CD4-positive, CD25-positive, alpha-beta regulatory T cell (primary cell): ENCODE measurements at places on chromosomes 5 and 9.

DNA sequence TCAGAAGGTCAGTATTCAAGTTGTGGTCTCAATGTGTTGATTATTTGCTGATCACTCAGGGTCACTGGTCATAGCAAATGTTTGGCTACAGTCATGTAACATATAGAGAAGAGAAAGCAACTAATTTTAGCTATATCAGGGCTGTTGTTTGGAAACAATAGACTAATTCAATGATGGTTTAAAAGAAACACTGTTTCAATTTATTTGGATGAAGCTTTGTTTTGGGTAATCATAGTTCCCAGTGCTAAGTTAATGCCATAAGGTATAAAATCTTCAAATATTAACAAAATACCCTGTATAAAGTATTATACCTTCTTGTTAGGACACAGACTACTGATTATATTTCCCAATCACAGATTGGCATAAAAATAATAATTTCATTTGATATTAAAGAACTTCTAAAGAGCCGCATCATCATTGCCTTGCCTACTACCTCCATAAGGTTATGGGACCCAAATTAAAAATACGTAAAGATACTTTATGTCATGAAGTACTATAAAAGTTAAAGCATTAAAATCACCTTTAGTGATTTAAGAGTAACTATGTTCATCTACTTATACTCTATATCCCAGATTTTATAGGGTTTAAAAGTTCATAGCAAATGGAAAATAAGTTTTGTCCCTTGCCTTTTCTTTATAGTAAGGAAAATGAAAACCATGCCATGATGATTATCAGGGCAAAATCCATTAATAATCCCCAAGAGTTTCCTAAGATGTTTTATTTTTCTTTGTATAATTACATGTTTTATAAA is 6.0 kb downstream of the NR3C1 start:
- no peak for DNase-seq

DNA sequence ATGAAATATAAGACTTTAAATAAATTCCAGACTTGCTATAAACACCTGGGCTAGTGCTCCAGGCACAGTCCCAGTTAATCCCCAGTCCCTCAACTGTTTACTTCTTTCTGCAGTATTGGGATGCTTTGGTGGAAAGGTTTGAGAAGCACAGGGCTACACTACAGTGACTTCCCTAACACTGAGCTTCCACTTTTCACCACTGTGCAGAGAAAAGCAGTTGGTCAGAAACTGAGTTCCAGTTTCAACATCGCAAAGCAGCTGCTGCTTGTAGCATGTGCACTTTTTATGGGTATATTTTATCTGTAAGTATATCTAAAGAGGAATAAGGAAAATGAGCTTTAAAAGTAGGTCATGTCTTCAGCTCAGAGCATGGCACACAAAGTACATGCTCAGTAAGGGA is 339.7 kb downstream of the NTRK2 start:
- no peak for DNase-seq

GRCh38 chr9:9754186-9754585 is 858.6 kb downstream of the PTPRD start:
- no peak for DNase-seq

DNA sequence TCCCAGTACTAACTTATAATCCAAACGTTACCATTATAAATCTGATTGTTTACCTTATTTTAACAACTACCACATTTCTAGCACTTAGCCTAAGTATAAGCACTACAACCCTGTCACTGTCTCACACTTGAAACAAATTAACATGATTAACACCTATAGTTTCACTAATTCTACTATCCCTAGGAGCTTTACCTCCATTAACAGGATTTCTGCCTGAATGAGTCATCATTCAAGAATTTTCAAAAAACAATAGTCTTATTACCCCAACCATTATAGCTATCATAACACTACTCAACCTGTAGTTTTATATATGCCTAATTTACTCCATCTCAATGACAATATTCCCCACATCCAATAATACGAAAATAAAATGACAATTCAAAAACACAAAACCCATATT is 89.6 kb downstream of the INSL6 start:
- DNase-seq: no peak

- DNase-seq: peak; percentile 21
These were observed 54.4 kb downstream of the GNAQ start for GRCh38 chr9:77977210-77977611.

DNA sequence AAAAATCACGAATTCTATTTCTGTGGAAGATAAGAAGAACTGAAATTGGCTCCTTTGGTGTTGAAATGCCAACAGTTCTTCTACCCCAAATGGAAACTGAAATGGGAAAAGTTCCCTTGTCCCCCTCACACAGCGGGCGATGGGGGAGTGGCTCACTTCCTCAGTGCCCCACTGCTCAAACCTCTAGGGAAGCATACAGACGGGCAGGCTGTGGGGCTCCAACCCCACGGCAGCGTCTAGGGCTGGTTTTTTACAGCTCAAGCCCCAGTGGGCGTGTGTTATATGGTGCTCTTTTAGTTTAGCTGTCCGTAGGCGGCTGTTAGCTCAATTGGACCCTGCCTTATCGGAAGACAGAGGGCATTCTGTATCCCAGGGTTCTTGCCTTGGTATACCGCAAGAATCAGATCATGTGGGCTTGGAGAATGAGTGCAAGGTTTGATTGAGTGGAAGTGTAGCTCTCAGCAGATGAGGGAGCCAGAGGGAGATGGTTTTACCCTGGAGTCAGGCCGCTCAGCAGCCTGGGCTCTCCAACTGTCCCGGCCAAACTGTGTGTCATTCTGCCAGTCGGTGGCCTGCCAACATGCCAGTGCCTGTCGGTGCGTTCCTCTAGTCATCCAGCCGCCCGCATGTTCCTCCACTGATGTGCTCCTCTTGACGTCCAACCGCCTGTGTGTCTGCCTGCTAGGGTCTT is 166.3 kb upstream of the ZNF608 start:
- no peak for DNase-seq

DNA sequence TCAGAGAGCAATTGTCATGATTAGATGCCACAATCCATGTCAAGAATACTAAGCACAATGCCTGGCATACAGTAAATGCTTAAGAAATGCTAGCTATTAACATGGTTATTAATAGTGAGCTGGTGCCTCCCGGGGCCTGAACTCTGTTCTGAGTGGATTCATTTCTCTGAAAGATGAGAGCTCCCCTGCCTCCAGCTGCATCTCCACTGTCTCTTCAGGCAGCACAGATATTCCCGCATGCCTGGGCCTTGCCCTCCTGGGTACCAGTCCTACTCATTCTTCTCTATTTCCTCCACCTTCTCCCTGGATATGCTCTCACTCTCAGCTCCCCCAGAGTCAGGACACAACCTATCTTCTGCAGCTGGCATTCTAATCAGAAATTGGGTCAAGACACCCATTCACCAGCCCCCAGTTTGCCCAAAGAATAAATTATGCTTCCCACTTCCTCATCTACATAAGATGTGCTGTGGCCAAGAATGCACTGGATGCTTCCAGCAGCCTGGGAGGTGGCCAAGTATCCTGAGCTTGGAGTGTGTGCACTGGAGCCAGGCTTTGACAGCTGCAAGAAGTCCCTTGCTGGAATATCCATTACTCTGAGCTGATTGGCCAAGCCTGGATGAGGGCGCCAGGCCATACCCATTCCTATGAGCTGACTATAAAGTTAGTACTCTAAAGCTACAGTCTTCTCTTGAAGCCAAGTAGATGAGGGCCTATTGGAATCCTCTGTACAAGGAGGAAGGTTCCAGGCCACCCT is 669.0 kb downstream of the ACTL7B start:
- DNase-seq: no peak

DNA sequence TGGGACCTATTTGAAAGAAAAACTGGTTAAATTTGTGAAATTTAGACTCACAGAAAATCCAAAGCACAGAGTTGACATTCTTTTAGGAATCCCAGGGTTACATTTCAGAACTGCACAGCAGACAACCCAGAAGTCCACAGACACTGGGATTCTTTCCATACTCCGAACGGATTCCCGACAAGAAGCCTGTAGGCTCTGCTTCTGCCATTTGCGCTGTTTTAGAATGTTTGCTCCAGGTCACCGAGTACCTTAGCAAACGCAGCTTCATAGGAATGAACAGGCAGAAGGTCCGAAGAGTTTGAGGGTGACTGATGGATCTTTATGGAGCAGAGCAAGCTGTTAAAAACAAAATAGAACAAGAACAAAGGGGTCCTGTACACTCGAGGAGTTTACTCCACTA is 84.5 kb upstream of the NFIB start:
- no peak for DNase-seq

DNA sequence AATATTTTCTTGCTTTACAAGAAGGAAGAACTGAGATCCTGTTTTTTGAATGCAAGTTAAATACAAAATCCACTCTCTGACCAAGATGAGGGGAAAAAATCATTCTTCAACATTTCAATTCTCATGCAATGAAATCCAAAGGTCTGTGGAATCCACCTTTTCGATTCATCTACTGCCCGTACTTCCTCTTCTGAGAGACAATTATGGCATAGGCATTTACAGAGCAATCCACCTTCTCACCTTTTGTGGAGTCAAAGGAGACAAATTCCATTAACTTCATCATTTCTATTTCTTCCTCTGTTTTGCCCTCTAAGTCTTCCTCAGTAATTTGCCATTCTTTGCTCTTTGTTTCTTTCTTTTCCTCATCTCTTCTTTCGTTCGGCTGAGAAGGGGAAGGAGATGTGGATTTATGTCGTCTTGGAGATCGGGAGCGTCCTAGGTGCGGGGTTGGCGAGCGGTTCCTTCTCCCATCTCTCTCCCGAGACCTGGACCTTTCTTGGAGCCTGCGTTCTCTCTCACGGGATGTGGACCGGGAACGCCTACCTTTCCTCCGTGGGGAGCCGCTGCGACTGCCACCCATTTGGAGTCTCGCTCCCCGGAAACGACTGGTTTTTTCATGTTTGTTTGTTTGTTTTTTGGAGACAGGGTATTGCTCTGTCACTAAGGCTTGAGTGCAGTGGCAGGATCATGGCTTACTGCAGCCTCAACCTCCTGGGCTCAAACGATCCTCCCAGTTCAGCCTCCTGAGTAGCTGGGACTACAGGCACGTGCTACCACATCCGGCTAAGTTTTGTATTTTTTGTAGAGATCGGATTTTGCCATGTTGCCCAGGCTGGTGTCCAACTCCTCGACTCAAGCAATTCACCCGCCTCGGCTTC is 24.3 kb upstream of the AFF4 start:
- no peak for DNase-seq

- DNase-seq: no peak
These were observed 284.8 kb downstream of the CTNND2 start for GRCh38 chr5:11619339-11620024.

- no peak for DNase-seq
These were observed 236.3 kb downstream of the ARHGAP26 start for GRCh38 chr5:143006501-143006900.

DNA sequence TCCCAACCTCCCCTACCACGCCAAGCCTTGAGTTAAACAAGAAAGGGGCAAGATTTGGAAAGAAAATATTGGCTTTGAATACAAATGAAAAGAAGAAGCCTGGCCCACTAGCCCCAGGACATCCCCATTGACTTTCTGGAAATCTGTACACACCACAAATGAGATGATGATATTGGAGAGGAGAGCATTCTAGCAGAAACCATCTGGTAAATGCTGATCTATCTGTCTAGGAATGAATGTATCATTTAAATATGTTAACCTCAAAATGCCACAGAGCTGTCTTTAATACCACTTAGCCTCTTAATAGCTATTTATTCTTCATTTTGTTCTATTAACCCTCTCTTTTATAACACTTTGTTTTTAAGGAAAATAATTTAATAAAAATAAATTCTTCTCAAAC is 270.2 kb upstream of the PDE4D start:
- DNase-seq: no peak

- no peak for DNase-seq
These were observed 248.0 kb downstream of the DRD1 start for GRCh38 chr5:175195698-175196656.

GRCh38 chr5:149623473-149623872 is 42.2 kb downstream of the ARHGEF37 start:
- DNase-seq: no peak

DNA sequence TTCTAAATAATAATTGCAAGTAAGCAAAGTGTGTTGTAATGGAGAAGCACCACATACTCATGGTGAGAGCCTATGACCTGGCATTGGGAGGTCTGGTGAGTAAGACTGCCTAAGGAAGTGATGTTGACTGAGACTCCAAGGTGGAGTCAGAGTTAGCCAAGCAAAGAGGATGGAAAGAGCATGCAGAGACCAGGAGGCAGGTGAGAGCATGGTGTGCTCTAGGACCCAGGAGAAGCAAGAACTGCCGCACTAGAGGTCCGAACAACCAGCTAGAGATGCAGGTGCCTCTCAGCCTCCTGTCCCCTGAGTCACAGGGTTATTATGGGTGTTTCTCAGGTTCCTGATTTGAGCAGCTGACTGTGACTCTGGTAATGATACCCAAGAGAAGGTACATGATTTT is 27.3 kb downstream of the ANP32B start:
- no peak for DNase-seq

GRCh38 chr5:51558682-51559081 is 175.4 kb downstream of the ISL1 start:
- no peak for DNase-seq

GRCh38 chr5:74546796-74547195 is 93.7 kb downstream of the ENC1 start:
- DNase-seq: no peak

- DNase-seq: peak; percentile 19
These were observed 40.0 kb upstream of the ARSB start for GRCh38 chr5:79025054-79025472.

DNA sequence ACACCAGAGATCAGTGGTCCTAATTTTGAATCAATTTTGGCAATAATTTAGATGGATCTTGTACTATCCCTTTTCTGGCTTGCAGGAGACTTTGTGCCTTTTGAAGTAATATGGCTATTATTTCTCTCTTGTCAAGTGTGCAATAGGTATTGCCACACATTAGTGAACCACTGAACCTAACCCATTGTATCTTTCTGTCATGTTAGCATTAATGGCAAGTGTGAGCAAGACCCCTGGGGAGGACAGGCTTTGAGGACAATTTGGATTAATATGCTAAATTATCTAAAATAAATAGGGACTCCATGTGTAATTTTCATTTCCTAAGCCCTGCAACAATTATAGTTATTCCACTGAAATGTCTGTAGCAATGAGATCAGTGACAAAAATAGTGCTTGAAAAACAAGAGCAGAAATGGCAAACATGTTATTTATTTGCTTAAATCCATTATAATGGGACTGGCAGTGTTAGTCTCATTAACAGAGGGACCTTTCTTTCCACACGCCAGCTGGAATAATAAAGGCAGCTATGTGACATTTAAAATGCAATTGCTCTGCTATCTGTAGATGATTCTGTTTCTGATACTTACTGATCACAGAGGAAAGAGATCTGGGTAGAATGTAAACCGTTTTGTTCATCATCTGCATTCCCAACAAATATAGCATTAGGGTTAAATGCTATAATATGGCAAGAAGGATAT is 753.3 kb upstream of the ZNF608 start:
- DNase-seq: no peak

- DNase-seq: no peak
These were observed 136.7 kb downstream of the MAN2A1 start for GRCh38 chr5:109826426-109826825.

DNA sequence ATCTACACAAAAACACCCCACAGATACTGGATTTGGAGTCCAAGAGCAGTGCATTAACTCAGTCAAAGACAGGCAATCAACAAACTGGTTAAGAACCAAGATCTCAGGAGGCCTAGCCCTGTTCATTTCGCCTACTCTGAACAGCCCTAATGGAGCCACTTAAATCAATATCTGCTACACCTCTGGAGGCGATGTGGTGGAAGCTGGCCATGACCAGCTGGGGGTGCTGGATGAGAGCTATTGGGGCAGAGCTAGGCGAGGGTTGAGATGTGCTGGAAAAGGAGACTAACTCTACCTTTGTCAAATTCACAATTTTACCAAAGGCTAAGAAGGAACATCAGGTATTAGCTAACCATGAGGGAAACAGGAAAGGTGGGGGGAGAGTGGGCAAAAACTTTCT is 23.3 kb upstream of the ARSB start:
- DNase-seq: no peak

GRCh38 chr9:89853161-89853560 is 248.3 kb downstream of the GADD45G start:
- DNase-seq: no peak
